ENCODE measurements at places on chromosomes 13 and 19. TPM values are rescaled to one million over a fixed set of nuclear protein-coding genes. Genes with fewer than 3 reads are reported as not detected.

DNA sequence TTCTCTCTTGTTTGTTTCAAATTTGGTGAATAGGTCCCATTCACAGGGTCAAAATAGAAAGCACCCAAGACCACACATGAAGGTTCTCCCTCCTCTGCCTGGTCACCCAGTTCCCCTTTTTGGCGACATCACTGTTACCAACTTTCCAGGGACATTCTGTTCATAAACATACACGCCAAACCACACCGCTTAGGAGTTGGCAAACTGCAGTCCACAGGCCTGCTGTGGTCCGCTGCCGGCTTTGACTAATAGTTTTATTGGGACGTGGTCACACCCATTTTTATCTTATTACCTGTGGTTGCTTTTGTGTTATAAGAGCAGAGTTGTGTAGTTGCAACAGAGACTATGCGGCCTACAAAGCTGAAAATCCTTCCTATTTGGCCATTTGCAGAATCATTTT is 24.2 kb downstream of the UHRF1 start:
- peak; percentile 23 for DNase-seq

- peak; percentile 91 for DNase-seq
Observed at GRCh38 chr19:15280915-15281683, 48.9 kb upstream of the EPHX3 start.

GRCh38 chr19:15249972-15250639 is 17.9 kb upstream of the EPHX3 start:
- DNase-seq, result peak; percentile 92

DNA sequence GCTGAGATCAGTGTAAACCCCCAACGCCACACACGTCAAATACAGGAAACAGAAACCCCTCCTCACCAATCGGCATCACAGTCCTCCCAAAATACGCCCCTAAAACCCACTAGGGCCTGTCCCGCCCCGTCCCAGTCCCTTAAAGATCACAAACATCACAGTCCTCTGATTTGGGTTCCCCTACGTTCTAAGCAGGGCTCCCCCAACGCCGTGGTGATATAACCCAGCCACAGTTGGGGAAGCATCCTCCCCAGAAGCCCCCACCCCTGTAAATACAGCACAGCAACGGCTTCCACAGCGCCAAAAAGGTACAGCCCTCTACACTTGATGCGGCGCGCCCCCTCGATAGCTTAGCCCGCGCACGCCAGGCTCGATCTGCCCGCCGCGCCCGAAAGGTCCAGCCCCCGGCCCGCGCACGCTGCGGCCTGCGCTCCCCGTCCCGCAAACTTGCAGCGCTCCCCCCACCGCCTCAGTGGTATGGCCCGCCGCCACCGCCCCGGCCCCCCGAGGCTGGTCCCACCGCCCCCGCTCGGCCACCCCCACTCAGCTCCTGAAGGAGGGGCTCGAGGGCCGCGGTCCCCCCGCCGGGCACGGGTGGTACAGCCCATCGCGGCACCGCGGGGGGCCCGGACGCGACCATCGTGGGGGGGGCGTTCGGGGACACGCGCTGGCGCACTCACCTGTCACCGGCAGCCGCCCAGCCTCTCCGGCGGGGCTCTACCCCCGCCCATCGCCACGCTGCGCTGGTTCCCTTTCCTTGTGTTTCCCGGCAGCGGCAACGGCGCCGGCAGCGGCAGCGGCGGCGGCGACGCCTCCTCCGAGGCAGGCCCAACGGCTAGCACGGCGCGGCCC is at the start of gene AKT2:
AKT2 (minus strand) TSS at position 845 of the 852 bp plus-strand sequence. CDS start 20,078 bp downstream, outside the sequence.
- no peak for DNase-seq

GRCh38 chr13:74074723-74075122 is 59.5 kb downstream of the KLF12 start:
- peak; percentile 6 for DNase-seq

DNA sequence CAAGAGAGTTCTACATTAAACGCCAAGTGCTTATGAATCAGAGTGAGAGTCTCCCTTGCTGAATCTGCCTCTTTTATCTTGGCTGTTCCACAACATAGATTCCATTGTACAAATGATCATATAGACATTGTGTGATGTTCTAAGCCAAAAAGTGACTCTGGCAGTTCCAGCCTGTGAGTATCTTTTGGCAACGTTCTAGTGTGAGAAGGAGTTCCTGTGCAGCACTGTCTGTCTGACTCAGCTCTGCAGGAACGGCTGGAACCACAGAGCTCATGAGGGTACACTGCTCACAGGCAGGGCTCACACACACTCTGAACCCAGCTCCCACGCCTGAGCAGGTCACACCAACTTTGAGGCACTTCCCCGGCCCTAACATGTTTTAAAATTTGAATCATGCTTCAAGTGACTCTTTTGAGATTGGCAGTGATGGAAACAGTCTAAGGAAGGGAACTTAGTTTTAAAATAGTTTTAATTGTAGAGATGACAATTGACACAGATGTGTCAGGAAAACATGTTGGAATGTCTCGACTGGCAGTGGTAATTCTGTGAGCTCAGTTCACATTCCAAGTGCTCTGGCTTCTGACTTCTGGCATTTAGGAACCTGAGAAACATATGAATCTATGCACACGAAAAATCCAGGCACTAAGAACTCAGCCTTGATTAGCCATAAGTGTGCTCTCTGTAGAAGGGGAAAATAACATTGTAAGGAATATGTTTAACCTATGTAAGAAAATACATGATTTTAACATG is 272.0 kb downstream of the UQCRFS1 start:
- no peak for DNase-seq

DNA sequence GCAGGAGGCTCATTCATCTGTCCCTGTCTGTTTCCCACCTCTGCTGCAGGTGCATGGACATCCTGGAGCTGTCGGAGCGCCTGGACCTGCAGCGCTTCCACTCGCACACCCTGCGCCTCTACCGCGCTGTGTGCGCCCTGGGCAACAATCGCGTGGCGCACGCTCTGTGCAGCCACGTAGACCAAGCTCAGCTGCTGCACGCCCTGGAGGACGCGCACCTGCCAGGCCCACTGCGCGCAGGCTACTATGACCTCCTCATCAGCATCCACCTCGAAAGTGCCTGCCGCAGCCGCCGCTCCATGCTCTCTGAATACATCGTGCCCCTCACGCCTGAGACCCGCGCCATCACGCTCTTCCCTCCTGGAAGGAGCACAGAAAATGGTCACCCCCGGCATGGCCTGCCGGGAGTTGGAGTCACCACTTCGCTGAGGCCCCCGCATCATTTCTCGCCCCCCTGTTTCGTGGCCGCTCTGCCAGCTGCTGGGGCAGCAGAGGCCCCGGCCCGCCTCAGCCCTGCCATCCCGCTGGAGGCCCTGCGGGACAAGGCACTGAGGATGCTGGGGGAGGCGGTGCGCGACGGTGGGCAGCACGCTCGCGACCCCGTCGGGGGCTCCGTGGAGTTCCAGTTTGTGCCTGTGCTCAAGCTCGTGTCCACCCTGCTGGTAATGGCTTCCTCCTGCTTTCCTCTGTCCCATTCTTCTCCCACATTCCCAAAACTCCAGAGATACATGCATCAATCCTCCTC is 52.2 kb downstream of the RYR1 start:
- no peak for DNase-seq

- DNase-seq, result no peak
Observed at GRCh38 chr13:76656056-76656455, 230.1 kb downstream of the KCTD12 start.

DNA sequence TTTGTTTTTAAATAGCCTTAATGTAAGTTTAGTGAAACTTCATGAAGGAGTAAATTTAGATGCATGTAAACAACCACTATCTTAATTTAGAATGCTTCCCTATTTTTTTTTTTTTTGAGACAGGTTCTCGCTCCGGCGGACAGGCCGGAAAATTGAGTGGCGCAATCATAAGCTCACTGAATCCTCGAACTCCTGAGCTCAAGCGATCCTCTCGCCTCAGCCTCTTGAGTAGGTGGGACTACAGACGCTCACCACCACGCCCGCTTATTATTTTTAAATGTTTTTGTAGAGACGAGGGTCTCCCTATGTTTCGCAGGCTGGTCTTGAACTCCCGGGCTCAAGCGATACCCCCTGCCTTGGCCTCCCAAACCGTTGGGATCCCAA is 1.6 kb downstream of the TEX30 start:
- no peak for DNase-seq

DNA sequence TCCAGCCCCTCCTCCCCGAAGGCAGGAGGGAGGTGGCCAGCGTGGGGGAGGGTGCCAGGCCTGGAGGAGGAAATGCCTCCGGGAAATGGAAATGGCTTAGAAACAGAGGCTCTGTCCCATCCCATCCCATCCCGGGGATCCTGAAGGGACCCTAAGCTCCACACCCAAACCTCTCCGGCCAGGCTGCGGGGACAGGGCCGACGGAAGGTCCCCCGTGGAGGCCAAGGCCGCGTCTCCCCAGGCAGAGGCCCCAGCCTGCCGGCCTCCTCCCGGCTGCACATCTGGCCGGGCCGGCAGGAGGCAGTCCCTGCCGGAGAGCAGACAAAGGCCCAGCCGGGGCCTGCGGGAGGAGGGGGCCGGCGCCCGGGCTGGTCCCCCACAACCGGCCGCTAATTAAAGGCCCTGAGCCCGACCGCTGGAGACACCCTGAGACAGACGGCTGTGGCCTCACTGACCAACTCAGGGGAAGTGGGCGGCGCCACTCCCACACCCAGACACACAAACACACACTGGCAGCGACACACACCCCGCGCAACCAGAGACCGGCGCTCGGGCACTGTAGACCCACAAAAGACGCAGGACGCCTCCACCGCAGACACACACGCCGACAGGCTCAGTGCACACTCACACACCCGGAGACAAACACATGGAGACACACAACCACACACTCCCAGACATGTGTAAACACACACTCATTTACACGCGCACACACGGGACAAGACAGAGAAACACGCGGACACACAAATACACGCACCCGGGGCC is 1.1 kb downstream of the ADAMTS10 start:
- DNase-seq, result no peak

DNA sequence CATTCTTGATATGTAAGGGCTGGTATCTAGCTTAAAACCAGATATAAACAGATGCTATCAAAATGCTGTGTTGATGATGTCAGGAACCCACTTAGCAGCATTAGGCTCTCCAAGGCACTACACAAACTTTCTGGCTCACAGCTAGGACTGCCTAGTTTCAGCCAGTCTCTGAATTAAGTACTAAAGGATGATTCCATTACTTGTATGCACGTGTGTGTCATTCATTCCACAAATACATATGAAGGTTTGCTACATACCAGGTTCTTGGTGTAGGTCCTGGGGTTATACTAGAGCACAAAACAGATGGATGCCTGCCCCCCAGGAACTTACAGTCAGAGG is 151.5 kb downstream of the RGCC start:
- no peak for DNase-seq

DNA sequence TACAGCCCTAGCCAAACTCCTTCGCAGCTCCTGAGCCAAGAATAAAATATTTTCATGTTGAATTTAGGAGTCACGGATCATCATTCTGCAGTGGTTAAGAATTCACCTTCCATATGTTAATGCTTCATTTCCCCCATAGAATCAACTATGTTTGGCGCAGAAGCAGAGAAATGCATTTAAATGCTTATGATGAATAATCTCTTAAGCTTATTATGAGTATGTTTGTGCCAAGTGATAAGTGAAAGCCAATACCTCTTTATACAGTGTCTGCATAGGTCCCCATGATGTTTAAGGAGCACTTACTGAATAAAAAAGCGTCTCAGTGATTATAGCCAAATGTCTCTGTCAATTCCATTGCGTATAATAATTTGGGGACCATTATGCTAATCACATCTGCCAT is 32.7 kb upstream of the POMP start:
- DNase-seq, result no peak

GRCh38 chr19:2759362-2759761 is 19.5 kb upstream of the SLC39A3 start:
- no peak for DNase-seq

- DNase-seq, result no peak
Observed at GRCh38 chr13:38444904-38445303, 95.3 kb downstream of the UFM1 start.

DNA sequence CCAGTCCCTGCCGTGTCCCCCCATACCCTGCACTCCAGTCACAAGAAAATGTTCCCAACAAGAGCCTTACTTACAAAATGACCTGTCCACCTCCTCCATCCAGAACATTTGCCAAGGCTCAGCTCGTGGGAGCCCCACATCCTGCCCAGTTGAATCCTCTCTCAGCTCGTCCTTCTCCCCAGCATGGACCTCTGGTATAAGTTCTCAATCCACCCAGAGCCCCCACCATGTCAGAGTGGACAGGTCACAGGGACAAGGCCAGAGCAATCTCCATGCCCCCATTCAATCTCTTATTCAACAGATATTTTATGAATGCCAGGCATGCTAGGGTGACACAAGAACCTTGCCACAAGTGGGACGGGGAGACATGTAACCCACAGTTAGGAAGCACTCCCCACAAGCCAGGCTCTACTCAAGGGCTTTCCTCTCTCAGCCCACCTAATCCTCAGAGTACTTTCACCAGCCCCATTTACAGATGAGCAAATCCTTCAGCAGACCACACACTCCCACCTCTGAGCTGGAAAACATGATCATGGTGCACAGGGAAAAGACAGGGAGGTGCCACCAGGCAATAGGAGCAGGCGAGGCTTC is 15.1 kb downstream of the DEDD2 start:
- DNase-seq, result no peak

GRCh38 chr13:40223585-40223984 is 442.9 kb downstream of the FOXO1 start:
- no peak for DNase-seq

- no peak for DNase-seq
Observed at GRCh38 chr13:39599842-39600241, 3.2 kb downstream of the LHFPL6 start.

- DNase-seq, result no peak
Observed at GRCh38 chr13:87878706-87879105, 207.5 kb downstream of the SLITRK5 start.

GRCh38 chr13:25375727-25376358 is 4.1 kb downstream of the ATP8A2 start:
- DNase-seq, result peak; percentile 71

DNA sequence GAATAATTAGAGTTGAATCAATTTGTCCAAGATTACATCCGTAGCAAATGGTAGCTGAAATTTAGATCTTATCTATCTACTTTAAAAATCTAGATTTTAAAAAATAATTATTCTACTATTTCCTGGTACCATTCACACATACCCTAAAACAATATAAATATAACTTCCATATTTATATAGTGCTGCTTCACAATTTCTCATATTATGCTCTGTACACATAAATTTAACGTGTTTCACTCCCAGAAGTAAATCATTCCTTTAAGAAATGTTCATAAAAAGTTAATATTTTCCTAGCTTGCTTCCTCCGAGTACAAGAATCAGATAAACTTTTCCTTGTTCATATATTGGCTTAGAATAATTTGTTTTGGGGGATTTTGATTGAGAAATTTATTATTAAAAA is 857.0 kb upstream of the SPRY2 start:
- DNase-seq, result no peak

FFAR3 gene
- total RNA-seq, result not detected

U2AF2 gene
- 280 TPM for total RNA-seq

SIRT2 gene
- 37.4 TPM for total RNA-seq

ZNF799 gene
- 1.8 TPM for total RNA-seq

ASPDH gene
- total RNA-seq, result not detected

FAM83E gene
- 0.89 TPM for total RNA-seq

RPS28 gene
- 2,247 TPM for total RNA-seq

OSCAR gene
- total RNA-seq, result 9.2 TPM

ZNF468 gene
- total RNA-seq, result 18.7 TPM

CBY2 gene
- total RNA-seq, result not detected

ZNF230 gene
- total RNA-seq, result 4.0 TPM

SLC10A2 gene
- not detected for total RNA-seq

LYPD3 gene
- 3.1 TPM for total RNA-seq

Data from MCF 10A (cell line).